Tibial artery (tissue), 4 donors: ENCODE measurements at places on chromosomes 3 and 15.

GRCh38 chr3:180782195-180782984 is 103.1 kb upstream of the CCDC39 start:
- no peaks in the 10 kb centered on the region for H3K27me3 ChIP-seq
- H3K4me3 ChIP-seq = no peak overlapping the region
- DNase-seq = no peak

DNA sequence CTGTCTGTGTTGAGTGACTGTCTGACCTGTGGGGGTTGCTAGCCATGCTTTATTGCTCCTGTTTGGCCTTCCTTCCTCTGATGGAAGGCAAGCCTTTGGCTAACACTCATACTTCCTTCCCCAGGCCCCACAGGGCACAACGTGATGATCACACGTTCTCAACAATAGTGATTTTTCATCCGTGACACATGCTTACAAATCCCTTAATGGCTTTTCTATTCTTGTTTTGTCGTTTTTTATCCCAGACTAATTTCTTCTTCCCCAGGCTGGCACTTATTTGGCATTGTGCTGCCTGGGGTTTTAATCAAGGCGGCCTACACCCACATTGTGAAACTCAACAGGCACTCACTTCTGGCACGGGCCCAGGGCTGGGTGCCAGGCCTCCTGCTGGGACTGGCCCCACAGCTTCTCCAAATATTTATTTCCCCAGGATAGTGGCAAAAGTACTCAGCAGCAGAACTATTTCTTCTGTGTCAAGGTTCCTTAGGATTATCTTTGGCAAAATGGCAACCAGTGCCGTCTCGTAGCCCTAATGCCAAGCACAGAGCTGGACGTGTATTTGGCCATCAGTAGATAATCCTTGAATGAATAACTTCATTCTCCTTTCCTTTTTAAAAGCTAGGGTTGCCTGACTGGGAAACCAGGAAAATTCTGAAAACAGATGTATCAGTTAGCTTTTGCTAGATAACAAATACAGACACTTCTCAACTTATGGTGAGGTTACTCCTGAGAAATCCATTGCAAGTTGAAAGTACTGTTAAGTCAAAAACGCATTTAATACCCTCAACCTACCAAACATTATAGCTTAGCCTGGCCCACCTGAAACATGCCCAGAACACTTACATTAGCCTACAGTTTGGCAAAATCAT is 30.6 kb downstream of the CMTM7 start:
- no peak overlapping the region for H3K4me3 ChIP-seq
- no peaks in the 10 kb centered on the region for H3K36me3 ChIP-seq
- peak overlapping the region; percentile 72 for H3K27ac ChIP-seq
- H3K4me1 ChIP-seq = peaks cover 29% of the 10 kb centered on the region

DNA sequence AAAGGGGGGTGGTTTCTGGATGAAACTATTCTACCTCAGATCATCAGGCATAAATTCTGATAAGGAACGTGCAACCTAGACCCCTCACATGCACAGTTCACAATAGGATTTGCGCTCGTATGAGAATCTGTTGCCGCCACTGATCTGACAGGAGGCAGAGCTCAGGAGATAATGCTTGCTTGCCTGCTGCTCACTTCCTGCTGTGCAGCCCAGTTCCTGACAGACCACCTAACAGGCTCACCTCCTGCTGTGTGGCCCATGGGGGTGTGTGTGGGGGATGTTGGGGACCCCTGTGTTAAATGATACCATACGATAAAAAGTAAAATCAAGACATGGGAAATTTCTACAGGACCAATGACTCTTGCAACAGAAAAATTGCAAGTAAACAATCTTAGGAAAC is 24.0 kb downstream of the CP start:
- no peak overlapping the region for H3K4me3 ChIP-seq
- H3K27ac ChIP-seq = no peak overlapping the region
- no peaks in the 10 kb centered on the region for H3K36me3 ChIP-seq
- no peak for DNase-seq
- peaks cover 4% of the 10 kb centered on the region for H3K4me1 ChIP-seq

GRCh38 chr3:79986338-79986737 is 218.5 kb upstream of the ROBO1 start:
- H3K4me1 ChIP-seq = peaks cover 9% of the 10 kb centered on the region
- no peak overlapping the region for H3K27ac ChIP-seq
- DNase-seq = no peak
- no peak overlapping the region for H3K4me3 ChIP-seq
- no peaks in the 10 kb centered on the region for H3K36me3 ChIP-seq

- DNase-seq = no peak
- H3K4me1 ChIP-seq = no peaks in the 10 kb centered on the region
- no peak overlapping the region for H3K4me3 ChIP-seq
- no peaks in the 10 kb centered on the region for H3K36me3 ChIP-seq
These were observed 5.3 kb downstream of the TM4SF4 start for GRCh38 chr3:149479621-149480325.

GRCh38 chr15:58497046-58497785 is 65.4 kb downstream of the LIPC start:
- no peaks in the 10 kb centered on the region for H3K4me1 ChIP-seq
- H3K4me3 ChIP-seq = no peak overlapping the region
- H3K27ac ChIP-seq = no peak overlapping the region

- no peak for DNase-seq
- H3K27ac ChIP-seq = peak overlapping the region; percentile 82
- no peaks in the 10 kb centered on the region for H3K36me3 ChIP-seq
These were observed 328.2 kb downstream of the TIGIT start for GRCh38 chr3:114622001-114622400.

GRCh38 chr3:39933986-39934693 is 124.7 kb downstream of the MYRIP start:
- no peaks in the 10 kb centered on the region for H3K27me3 ChIP-seq
- no peak overlapping the region for H3K4me3 ChIP-seq
- DNase-seq = no peak
- no peaks in the 10 kb centered on the region for H3K4me1 ChIP-seq
- H3K36me3 ChIP-seq = no peaks in the 10 kb centered on the region

- H3K36me3 ChIP-seq = no peaks in the 10 kb centered on the region
- H3K27me3 ChIP-seq = no peaks in the 10 kb centered on the region
- no peak for DNase-seq
- peaks cover 19% of the 10 kb centered on the region for H3K4me1 ChIP-seq
These were observed 57.3 kb upstream of the DLG1 start for GRCh38 chr3:197355713-197356112.

- no peaks in the 10 kb centered on the region for H3K4me1 ChIP-seq
- H3K4me3 ChIP-seq = no peak overlapping the region
- H3K27me3 ChIP-seq = no peaks in the 10 kb centered on the region
- no peaks in the 10 kb centered on the region for H3K36me3 ChIP-seq
- H3K27ac ChIP-seq = no peak overlapping the region
- no peak for DNase-seq
These were observed 6.1 kb upstream of the CLSTN2 start for GRCh38 chr3:139928708-139929505.

DNA sequence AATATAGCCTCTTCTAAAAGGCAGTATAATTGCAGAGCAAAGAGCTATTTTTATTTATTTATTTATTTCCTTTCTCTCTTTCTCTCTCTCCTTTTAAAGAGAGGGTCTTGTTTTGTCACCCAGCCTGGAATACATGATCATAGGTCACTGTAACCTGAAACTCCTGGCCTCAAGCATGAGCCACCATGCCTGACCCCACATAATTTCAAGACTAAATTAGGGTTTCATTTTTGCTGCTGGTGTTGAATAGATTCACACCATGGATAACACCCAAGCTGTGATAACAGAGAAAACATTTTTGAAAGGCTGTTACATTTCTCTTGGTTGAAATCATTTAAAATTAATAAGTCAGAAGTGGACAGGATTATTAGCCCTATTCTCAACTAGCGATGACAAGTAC is 131.6 kb downstream of the LEKR1 start:
- H3K27me3 ChIP-seq = no peaks in the 10 kb centered on the region
- no peak overlapping the region for H3K4me3 ChIP-seq
- no peak overlapping the region for H3K27ac ChIP-seq
- no peak for DNase-seq

DNA sequence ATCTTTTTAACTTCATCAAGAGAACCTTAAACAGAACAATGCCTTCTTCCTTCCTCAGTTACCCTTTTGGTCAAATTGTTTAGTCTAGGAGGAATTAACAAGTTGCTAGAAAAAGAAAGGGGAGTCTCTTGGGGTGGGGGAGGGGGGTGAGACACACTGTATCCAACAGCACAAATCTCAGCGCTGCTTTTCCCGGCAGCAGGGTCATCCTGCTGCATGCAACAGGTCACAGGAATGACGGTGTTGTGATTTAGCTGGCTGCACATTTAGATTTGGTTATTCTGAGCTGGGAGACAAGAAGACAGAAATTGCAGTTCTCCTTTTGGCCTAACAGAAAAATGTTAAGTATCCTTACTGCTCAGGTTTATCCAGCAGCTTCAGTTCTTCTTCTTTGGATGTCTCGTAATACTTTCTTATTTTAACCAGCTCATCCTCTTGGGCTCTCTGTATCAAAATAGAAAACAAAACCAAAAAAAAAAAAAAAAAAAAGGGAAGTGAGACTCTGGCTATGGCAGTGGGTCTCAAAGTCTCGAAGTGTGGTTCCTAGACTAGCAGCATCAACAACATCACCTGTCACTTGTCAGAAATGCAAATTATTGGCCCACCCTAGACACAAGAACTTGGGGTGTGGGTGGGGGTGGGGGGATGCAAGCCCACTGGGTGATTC is 190.5 kb downstream of the GREM1 start:
- H3K27ac ChIP-seq = no peak overlapping the region
- no peaks in the 10 kb centered on the region for H3K27me3 ChIP-seq
- no peaks in the 10 kb centered on the region for H3K36me3 ChIP-seq
- no peak overlapping the region for H3K4me3 ChIP-seq

- no peaks in the 10 kb centered on the region for H3K27me3 ChIP-seq
- no peak overlapping the region for H3K4me3 ChIP-seq
- peak overlapping the region; percentile 77 for H3K27ac ChIP-seq
- H3K36me3 ChIP-seq = no peaks in the 10 kb centered on the region
- peaks cover 40% of the 10 kb centered on the region for H3K4me1 ChIP-seq
These were observed 122.7 kb downstream of the CMSS1 start for GRCh38 chr3:99940350-99940749.

GRCh38 chr15:99906793-99907192 is 173.6 kb upstream of the LYSMD4 start:
- H3K4me3 ChIP-seq = no peak overlapping the region
- H3K27me3 ChIP-seq = no peaks in the 10 kb centered on the region
- H3K36me3 ChIP-seq = no peaks in the 10 kb centered on the region
- DNase-seq = no peak
- no peaks in the 10 kb centered on the region for H3K4me1 ChIP-seq

DNA sequence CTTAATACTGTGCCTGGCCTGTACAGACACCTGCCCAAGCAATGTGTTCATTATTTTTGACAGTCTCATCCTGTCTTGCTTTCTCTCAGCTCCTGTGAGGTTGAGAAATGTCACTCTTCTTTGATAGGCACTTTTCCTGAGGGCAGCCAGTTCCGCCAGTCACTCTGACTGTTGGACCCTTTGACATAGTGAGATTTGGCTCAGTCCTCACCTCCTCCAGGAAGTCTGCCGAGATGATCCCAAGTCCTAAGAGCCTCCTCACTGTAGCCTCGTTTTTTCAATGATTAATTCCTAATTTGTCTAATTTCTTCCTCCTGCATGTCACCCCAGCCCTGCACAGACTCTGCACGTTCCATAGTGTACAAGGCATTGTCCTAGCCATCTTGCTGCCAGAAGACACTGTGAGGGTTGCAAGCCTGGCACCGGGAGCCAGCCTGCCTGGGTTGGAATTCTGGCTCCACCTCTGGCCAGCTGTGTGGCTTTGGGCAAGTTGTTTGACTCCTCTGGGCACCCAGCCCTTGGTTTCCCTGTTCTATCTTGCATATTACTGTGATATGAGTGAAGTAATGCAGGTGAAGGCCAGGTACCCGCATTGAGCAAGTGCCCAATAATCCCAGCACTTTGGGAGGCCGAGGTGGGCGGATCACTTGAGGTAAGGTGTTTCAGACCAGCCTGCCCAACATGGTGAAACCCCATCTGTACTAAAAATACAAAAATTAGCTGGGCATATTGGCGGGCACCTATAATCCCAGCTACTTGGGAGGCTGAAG is 24.3 kb downstream of the RPLP1 start:
- H3K36me3 ChIP-seq = no peaks in the 10 kb centered on the region
- no peaks in the 10 kb centered on the region for H3K4me1 ChIP-seq
- H3K27ac ChIP-seq = no peak overlapping the region
- DNase-seq = no peak
- H3K4me3 ChIP-seq = no peak overlapping the region

- H3K27ac ChIP-seq = no peak overlapping the region
- H3K27me3 ChIP-seq = no peaks in the 10 kb centered on the region
- H3K4me1 ChIP-seq = no peaks in the 10 kb centered on the region
- no peaks in the 10 kb centered on the region for H3K36me3 ChIP-seq
- DNase-seq = no peak
These were observed 21.7 kb downstream of the FBLN2 start for GRCh38 chr3:13570391-13571194.
